Cardiac fibroblast (primary cell): ENCODE measurements at places on chromosomes 16 and 17.
A peak's percentile ranks its signal among the peaks of the same experiment; 100 is the strongest.

DNA sequence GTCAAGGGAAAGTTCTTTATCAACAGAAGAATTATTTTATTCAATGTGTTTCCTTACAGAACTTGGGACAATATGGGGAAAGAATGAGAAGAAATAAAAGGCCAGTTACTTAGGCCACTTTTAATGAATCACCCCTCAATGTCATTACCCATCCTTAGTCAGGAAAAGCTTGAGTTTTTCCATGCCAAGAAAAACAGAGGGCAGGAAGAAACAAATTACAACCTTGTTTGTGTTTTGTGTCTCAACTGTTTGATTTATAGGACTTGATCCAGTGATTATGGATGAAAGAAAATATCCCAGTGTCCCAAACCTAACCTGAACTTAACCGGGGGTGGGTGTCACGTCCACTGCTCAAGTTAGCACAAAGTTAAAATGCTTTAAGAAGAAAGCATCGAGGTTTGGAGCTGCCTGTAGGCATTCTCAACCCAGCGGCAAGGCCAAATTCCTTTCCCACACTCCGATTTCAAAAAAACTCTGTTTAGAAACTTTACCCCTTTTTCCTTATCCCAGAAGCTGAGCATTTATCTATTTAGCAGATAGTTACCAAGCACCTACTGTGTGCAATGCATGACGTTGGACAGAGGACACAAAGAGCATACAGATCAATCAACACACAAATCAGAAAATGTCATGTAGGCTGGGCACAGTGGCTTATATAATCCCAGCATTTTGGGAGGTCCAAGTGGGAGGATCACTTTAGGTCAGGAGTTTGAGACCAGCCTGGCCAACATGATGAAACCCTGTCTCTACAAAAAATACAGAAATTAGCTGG is 14.0 kb upstream of the CYB5B start:
- peak; percentile 80 for DNase-seq

GRCh38 chr17:74156878-74157277 is 46.6 kb upstream of the RPL38 start:
- no peak for DNase-seq

DNA sequence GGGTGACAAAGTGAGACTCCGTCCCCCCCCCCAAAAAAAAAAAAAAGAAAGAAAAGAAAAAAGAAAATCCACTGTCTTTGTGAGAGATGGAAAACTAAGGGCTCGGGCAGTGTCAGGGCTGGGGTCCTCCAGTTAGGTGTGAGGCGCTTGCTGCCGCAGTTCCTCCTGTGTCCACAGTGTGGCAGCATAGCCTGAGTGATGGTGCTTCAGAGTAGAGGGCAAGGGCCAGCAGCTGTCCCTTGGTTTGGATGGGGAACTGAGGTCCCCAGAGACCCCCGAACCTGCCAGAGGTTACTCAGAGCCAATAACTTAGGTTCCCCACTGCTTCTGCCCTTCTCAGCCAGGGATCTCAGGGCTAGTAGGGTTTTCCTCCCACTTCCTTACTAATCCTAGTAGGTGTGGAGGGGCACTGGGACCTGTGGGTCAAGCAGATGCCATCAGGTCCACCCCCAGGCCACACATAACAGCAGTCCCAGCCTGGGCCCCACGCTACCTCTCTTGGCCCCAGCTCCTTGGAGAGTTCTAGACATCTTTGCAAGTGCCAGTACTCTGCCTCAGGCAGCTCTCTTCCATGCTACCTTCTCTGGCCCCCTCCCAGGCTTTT is 7.9 kb upstream of the LLGL1 start:
- peak; percentile 68 for DNase-seq

DNA sequence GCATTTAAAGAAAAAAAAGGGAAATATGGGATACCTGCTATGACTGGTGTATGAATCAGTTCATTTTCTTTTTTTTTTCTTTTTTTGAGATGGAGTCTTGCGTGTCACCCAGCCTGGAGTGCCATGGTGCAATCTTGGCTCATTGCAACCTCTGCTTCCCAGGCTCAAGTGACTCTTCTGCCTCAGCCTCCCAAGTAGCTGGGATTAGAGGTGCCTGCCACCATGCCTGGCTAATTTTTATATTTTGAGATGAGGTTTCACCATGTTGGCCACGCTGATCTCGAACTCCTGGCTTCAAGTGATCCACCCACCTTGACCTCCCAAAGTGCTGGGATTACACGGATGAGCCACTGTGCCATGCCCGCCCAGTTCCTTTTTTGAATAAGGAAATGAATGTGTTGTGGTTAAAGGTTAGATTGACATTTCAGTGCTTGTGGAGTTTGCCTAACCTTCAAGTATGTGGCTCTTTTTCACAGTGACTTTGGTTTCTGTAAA is 7.7 kb downstream of the HAPSTR1 start:
- DNase-seq: no peak

DNA sequence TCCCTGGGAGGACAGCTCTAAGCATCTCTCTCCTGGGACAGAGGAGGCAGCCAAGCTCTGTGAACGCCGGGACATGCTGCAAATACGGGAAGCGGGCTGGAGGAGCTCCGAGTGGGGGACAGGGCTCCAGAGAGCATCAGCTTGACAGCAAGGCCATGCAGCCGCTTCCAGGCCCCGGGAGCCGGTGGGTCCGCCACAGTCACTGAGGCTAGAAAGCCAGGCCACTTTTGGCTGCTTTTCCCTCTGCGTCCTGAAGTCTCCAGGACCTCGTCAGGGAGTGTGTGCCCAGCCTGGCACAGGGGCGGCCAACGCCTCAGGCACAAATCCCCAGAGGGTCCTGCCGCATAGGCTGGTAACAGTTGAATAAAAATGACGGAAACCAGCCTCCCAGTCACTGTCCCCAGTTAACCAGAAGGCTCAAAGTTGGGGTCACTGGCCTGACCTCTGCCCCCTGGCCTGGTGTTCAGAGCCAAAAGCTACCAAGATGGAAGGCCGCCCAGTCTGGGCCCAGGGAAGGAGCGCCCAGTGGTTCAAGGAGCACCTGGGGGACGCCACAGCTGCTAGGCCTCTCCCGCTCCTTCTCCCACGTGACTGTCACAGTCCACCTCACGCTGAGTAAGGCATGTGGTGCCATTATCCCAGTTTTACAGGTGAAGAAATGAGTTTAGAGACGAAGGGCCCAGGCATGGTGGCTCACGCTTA is 3.2 kb upstream of the TRIM65 start:
- DNase-seq: no peak

GRCh38 chr17:66580184-66580955 is 254.5 kb upstream of the CACNG5 start:
- peak; percentile 62 for DNase-seq

DNA sequence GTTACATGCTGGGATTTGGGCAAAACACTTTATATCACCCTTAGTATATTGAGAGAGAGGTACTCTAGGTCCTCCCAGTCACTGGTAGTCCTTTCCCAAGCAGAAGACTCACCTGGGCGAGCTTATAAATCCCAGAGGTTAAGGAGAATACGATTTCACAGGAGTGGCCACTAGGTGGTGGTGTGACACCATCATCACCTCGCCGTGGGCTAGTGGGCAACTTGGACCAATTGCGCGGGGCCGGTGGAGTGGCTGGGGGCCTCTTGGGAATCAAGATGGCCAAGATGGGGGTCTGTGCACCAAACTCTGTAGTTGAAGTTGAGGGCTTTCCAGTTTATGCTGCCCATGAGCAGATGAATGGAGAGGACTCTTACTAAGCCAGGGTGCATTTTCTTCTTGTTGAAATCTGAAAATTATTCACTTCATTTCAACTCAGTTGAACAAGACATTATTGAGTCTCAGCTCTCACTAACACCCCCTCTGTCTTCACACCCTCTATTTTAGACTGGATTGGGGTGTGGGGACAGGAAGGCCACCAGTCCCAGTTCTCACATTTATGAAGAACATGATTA is 38.2 kb upstream of the PIRT start:
- DNase-seq: peak; percentile 26

DNA sequence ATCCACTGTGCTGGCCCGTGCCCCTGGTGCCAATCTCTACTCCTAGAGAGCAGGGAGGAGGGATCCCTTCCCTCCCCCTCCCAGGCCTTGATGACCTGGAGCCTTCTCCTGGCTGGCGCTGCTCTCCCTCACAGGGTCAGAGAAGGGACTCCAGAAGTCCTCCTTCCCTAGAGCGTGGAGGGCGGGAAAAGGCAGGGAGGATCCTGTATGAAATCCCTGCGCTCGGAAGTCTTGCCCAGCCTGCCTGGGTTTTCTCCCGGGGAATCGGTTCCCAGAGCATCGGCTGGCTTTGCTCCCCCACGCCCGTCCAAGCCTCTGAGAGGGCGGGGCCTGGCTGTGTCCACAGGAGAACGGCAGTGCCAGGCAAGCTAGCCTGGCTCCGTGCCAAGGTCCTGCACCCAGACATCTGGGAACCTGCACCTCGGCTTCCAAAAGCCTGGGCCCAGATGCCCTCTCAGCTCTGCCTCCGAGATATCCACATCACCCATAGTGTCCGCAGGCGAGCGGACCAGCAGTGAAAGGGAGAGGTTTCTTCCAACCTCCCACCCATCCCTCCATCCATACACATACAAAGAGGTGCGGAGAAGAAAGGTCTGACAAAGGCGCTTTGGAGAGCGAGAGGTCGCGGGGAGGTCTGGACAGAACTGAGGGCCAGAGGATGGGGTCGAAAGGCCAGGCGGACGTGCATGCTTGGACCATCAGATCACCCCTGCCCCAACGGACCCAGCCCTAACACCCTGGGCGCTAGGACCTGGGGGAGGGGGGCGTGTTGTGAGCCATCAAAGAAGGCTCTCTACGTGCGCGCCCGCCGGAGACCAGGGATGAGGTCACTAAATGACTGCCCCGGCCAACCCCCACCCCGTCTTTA is 1.1 kb downstream of the MPP2 start:
- peak; percentile 52 for DNase-seq

- DNase-seq: peak; percentile 26
These were observed 40.5 kb upstream of the KLHDC4 start for GRCh38 chr16:87806261-87806640.

DNA sequence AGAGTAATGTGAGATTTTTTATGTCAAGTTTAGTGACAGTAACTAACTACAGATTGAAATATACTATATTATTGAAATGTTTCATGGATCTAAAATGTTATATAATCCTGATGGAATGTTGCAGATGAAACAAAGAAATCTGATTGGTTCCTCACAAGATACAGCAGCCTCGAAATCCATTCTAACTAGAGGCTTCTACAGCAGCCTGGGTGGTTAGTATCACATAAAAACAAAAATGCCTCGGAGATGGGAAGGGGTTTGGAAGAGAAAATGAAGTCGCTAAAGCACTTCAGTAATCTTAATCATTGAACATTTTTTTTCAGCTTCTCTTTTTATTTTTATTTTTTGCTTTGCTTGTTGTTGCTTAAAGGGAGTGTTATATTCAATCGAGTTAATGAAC is 75.2 kb downstream of the TANC2 start:
- DNase-seq: no peak

GRCh38 chr16:53864819-53865493 is 161.0 kb downstream of the FTO start:
- DNase-seq: no peak

DNA sequence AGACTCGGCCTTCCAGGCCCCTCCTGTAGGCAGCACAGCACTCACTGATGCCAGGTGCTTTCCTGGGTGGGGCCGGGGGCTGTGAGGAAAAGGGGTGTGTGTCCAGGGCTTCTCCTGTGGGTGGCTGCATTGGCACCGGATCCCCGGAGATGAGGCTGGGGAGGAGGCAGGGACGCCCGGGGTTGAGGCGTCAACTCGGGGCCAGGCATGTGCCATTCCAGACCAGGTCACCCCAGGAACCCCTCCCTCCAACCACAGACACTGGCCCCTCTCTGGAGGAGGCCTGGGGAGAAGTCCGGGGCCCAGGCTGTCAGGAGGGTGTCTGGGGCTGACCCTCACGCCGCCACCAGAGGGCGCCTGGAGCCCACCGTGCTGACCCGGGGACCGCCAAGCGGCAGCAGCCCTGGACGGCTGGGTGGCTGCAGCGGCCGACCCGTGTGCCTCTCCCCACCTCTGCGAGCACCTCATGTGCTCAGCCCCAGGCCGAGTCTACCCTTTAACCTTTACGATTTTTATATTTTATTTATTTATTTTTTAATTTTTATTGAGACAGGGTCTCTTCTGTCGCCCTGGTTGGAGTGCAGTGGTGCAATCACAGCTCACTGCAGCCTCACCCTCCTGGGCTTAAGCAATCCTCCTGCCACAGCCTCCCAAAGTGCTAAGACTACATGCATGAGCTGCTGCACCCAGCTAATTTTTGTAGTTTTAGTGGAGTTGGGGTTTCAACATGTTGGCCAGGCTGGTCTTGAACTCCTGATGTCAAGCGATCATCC is 3.2 kb upstream of the METRN start:
- DNase-seq: peak; percentile 74

DNA sequence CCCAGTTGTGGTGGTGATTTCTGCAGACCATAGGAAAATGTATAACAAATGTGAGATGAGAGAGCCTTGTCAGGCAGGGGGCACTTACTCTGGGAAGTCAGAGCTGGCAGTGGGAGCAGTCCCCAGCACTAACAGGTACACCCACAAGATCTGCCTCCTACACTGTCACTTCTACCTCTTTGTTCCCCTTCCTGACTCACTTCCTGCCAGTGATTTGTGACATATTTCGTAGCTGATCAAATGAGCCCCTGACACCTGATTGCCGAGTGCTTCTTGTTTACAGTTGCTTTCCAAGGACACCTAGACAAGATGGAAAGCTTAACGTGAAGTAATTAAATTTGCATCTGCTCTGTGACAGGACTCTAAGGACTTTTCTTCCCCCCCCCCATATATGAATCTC is 40.5 kb downstream of the FTO start:
- DNase-seq: no peak

GRCh38 chr17:3389791-3390190 is 3.7 kb upstream of the OR3A2 start:
- no peak for DNase-seq

GRCh38 chr17:19573075-19573474 is 39.4 kb downstream of the SLC47A1 start:
- peak; percentile 30 for DNase-seq

- no peak for DNase-seq
These were observed 6.5 kb upstream of the ZNF469 start for GRCh38 chr16:88375996-88376834.

GRCh38 chr17:16329519-16330271 is 23.6 kb downstream of the CENPV start:
- DNase-seq: peak; percentile 61

DNA sequence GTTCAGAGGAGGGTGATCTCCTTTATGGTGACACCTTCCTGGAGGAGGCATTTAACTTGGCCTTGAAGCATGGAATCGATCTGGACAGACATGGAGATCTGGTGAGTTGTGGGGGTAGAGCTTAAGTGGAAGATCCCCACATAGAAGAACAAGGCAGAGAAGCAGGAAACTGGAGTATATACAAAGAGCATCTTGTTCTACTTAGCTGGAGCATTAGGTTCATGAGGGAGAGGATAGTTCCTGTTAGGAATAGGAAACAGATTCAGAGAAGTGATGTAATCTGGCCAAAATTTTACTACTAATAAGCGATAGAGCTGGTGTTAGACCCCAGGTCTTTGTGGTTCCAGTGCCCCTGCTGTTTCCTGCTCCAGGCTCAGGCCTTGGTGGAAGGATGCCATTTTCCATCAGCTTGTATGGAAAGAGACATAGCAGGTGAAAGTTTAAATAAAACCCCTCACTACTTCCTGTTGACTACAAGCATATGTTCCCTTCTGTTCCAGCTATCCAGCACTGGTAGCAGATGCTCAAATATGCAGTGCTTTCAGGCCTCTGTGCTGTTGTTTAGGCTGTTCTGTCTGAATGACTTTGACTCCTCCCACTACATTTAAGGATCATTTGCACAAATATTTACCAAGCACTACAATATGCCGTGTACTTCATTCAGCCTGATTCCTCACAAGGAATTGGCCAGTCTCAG is 9.4 kb downstream of the RPAIN start:
- DNase-seq: no peak

GRCh38 chr17:68196394-68197090 is 51.3 kb upstream of the AMZ2 start:
- no peak for DNase-seq
